HFF-Myc (cell line): ENCODE measurements at places on chromosomes 3 and 15.

DNA sequence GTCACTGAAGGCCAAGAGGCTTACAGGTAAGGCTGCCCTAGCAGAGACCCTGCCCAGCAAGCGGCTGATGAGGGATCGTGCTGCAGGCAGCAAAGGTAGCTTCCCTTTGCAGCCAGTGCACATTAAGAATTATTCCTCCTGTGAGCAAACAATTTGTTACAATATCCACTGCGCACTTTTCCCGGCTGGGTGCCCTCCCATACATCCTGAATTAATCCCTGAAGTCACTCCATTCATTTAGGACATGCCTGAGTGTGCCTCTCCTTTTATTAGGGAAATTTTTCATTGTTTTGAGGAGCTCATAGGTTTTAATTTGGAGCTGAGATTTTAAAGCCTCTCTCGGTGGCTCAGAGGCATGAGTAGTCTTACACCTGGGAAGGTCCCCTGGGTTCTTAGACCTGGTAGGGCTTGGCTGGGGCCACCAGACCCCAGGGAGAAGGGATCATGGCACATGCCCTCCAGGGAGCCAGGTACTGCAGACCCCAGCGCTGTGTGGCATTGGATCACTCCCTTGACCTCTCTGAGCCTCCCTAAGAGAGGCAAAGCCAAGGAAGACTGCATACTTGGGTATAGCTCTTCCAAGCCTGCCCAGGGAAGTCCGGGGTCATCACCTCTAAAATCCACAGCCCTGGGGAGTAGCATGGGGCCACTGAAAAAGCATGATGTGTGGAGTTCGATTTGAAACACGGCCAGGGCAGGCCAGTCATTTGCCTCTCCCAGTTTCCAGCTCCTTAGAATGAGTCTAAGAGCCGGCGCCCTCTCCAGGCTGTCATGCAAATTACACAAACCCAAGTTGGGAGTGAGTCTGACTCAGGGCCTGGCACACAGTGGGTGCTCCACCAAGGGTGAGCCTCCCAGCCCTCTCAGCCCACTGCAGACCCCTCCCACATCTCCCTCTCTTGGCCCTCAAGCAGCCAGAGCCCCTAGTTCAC lies 151.9 kb upstream of the LINGO1 start:
- no peak for DNase-seq

DNA sequence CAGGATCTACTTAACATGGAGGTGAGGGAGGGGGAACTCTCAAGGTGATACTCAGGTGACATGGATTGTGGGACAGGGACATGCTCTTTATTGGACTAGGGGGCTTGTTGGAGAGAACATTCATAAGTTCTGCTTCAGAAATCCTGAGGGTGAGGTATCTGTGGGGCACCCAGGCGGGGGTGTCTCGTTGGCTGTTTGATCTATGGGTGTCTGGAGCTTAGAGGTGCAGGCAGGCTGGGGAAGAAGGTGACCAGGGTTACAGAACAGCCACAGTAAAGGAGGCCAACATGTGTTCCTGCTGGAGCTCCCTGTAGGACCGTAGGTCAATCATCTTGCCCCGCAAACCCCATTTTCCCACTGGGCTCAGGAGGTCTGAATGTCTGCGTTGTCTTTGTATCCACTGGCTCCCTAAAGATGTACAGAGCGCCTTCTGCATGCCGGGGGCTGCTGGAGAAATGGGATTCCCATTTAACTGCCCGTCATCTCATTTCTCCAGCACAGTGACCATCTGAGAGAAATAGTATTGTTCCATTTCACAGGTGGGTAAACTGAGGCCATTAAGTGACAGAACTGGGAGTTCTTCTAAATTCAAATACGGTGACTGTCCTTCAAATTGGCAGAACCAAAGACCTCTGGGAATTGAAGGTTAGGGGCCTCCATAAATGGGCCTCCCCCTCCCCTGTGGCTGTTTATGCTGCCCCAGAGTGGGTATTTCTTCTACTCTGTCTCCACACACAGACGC lies 40.3 kb upstream of the TSEN2 start:
- no peak for DNase-seq

- no peak for DNase-seq
Measured at GRCh38 chr15:36478561-36478960, 100.9 kb upstream of the CDIN1 start.

DNA sequence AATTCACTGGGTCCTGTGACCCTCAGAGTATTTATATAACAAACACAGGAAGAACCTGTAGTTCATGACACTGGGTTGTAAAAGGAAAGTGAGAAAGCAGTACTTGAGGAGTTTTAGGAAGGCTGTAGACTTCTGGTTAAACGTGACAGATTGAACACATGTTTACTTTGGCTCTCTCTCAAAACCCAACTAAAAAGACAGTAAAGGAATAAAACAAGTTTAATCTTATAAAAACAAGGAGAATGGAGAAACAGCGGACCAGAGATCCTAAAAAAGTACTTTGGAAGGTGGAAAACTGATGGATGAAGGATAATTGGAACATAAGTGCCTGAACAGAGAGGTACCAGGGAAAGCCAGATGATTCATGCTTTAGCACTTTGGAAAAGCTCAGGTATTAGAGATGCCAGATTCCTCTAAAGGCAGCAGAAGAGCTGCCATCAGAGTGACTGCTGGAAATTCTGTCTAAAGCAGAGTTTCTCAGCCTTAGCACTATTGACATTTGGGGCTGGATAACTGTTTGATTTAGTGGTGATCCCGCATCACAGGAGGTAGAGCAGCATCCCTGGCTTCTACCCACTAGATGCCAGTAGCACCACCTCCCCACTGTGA lies 182.9 kb upstream of the RORA start:
- DNase-seq: no peak

GRCh38 chr3:177837951-177838655 lies 640.8 kb upstream of the TBL1XR1 start:
- no peak for DNase-seq

DNA sequence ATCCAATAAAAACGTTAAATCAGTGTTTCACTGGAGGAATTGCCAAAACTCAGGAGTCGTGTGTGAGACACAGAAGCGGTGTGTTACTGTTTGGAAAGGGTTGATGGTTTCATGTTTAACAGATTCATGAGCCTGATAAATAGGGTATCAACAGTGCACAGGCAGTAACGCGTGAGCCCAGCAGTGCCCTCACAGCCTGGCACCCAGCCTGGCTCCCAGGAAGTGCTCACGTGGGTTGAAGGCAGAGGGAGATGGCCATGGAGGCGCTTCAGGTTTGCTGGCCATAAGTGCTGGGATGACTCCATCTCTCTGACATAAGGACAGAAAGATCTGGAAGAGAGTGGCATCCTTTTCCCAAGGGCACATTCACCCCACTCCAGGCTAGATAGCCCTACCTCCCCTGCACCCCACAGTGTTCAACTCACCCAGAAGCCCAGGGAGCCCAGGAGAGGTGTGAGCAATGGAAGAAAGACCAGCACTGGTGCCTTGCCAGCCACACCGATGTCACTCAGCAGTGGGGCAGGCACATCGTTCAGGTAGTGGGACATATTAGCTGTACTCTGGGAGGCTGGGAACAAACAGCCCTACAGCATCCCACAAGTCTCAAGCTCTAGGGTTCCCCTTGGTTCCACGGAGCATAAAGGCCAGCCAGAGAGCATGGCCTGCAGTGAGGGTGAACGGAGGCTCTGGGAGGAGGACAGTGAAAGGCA lies 164.3 kb downstream of the LRRK1 start:
- DNase-seq: no peak

- no peak for DNase-seq
Measured at GRCh38 chr3:182238126-182238525, 526.4 kb downstream of the SOX2 start.

GRCh38 chr15:49847423-49848281 lies 226.8 kb downstream of the DTWD1 start:
- no peak for DNase-seq

DNA sequence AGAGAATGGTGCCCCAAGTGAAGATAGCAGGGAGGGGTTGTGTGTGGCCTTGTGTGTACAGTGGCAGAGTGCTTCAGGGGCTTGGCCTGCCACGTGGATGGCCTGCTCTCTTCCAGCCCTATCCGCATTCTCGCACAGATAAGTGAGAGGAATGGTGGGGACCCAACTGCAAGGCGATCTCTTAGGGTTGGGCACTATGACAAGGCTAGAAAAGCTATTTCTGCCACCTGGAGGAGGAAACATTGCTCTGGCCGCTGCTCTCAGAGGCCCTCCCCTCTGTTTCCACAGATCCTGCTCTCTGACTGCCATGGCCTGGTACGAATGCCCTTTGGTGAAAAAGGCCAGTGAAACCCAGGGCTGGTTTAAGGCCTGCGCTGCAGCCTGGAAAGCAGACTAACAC lies 20.6 kb downstream of the EEFSEC start:
- DNase-seq: no peak

DNA sequence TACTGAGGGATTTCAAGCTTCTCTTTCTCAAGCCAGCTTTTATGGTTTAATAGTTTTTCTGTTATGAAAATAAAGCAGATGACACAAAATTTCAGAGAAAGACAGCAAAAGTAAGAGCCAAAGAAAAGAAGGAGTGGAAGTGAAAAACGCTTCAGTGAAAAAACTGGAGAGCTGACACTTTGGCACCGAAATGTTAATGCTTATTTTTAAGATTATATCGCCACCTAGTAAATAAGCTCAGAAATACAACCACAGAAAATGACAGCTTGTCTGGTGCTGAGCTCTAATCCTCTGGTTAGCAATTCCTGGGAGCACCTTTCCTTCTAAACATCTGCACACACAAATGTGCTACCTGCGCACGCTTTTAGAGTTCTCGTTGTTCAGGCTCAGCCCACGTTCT lies 101.6 kb downstream of the ZPLD1 start:
- peak; percentile 19 for DNase-seq

DNA sequence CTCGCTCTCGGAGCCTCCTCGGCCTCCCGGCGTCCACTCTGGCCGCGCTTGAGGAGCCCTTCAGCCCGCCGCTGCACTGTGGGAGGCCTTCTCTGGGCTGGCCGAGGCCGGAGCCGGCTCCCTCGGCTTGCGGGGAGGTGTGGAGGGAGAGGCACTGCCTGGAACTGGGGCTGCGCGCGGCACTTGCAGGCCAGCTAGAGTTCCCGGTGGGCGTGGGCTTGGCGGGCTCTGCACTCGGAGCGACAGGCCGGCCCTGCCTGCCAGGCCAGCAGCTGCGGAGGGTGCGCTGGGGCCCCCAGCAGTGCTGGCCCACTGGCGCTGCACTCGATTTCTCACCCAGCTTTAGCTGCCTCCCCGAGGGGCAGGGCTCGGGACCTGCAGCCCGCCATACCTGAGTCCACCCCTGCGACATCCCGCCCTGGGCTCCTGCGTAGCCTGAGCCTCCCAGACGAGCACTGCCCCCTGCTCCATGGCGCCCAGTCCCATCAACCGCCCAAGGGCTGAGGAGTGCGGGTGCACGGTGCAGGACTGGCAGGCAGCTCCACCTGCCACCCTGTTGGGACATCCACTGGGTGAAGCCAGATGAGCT lies 765.0 kb downstream of the IGSF11 start:
- DNase-seq: no peak

GRCh38 chr3:24937228-24937627 lies 442.6 kb upstream of the THRB start:
- no peak for DNase-seq

GRCh38 chr3:52827866-52828376 lies 2.6 kb downstream of the ITIH4 start:
- DNase-seq: no peak

DNA sequence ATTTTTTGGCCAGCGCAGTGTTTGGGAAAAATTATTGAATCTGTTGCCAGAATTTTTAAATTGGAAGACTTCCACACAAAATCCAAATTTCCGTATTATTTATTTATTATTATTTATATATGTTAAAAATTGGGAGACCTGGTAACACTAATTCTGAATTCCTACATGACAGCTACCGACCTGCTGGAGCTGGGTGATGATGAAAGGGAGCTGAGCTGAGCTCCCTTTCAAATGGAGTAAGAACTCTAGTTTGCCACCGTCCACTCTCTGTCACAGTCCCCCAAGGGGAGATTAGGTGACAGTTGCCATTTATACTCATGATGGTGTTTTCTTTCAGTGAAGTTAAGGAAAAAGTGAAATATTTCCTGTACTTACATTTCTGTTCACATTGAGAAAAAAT lies 1.4 kb downstream of the CRTC3 start:
- DNase-seq: no peak

- no peak for DNase-seq
Measured at GRCh38 chr3:129745253-129745652, 138.8 kb upstream of the PLXND1 start.

GRCh38 chr3:157159762-157160657 lies at the start of gene CCNL1:
Gene CCNL1 (minus strand): TSS chr3:157160147. CDS start chr3:157160094, 53 bp downstream.
- DNase-seq: peak; percentile 90

DNA sequence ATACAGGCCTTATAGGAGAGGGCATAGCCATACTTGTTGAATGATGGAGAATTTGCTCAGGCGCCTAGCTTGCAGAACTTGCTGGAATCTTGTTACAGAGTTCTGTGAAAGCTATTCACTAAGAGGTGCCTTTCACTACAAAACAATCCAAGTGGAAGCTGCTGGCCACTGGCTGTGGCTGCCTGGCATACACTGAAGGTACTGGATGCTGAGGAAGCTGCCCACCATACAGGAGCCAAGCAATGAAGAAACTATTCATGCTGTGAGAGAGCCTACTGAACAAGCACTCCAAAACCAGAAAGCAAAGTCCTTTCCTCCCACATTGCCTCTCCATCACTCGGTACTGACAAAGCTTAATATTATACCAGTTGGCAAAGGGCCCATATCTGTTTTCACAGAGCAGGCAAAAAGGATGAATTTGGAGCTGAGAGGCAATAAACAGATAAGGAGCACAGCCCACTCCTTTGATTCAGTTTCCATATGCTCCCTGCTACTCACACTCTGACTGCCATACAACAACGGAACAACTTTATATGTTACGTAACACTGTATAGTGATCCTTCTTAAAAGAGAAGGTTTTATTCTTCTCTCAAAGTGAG lies 192.6 kb upstream of the ALCAM start:
- DNase-seq: no peak

- DNase-seq: peak; percentile 38
Measured at GRCh38 chr3:32177702-32178198, 60.7 kb upstream of the CMTM8 start.

GRCh38 chr15:72873379-72874233 lies 90.0 kb upstream of the ADPGK start:
- no peak for DNase-seq

DNA sequence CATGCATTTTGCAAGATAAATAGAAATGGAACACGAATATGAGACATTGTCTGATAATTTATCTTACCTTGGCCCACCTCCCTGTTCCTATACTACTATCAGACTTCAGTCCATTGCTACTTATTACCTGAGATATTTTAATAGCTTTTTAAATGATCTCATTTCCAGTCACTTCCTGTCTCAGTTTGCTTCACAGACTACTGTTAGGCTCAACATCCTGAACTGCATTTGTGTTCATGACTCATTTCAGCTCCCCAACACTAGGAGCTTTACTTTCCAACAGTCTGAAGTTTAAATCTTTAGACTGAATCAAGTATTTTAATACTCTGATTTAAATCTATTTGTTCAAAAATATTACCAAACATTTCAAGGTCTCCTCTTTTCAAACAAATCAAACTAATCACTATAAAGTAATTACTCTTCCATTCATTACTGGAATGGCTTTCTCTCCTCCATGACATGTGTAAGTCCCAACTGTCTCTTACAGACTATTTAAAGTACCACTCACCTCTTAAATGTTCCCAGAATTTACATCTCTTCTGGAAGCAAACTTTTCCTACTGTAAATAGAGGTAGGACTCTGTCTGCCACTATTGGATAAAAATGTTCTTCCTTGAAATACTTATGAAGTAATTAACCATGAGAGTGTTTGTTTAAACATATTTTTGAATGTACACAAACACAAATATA lies 1277.6 kb downstream of the ZPLD1 start:
- no peak for DNase-seq
